ENCODE measurements at places on chromosomes 6 and 20.

GRCh38 chr6:47034421-47034820, 7.7 kb downstream of the ADGRF1 start:
- no peak for DNase-seq

DNA sequence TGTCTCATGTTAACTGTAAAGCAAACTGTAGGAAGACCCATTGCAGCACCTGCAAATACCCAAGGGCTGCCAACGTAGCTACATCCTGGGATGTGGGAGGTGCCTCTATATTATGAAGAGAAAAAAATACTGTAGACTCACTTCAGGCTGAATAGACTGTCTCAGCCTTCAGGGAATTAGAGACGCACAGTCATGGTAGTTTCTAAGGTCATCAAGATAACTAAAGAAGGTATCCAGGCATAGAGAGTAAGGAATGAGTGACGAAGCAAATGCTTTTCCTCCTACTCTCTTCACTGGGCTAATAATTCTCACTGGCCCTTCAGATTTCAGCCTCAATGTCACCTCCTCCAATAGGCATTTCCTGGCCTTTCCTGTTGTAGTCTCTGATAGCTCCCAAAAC, 121.6 kb upstream of the ECI2 start:
- no peak for DNase-seq

- DNase-seq: peak; percentile 27
These were observed 203.9 kb upstream of the PRDM1 start for GRCh38 chr6:105882121-105882803.

GRCh38 chr6:135875446-135875845, 23.9 kb downstream of the PDE7B start:
- DNase-seq: no peak

GRCh38 chr20:64025826-64026412, 10.1 kb upstream of the C20orf204 start:
- no peak for DNase-seq

DNA sequence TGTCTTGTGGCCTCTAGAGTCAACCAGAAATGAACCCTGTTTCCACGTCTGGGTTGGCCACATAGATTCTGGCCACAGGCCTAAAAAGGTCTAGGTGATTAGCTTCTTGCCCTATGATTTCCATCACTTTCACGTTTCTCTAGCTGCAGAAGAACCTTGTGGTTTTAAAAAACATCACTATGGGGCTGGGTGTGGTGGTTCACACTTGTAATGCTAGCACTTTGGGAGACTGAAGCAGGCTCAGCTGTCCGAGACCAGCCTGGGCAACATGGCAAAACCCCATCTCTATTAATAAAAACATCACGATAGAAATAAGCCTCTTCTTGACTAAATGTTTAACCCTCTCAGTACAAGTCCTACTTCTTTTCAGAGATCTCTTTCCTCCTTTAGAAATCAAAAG, 27.6 kb downstream of the POLR1C start:
- DNase-seq: no peak

DNA sequence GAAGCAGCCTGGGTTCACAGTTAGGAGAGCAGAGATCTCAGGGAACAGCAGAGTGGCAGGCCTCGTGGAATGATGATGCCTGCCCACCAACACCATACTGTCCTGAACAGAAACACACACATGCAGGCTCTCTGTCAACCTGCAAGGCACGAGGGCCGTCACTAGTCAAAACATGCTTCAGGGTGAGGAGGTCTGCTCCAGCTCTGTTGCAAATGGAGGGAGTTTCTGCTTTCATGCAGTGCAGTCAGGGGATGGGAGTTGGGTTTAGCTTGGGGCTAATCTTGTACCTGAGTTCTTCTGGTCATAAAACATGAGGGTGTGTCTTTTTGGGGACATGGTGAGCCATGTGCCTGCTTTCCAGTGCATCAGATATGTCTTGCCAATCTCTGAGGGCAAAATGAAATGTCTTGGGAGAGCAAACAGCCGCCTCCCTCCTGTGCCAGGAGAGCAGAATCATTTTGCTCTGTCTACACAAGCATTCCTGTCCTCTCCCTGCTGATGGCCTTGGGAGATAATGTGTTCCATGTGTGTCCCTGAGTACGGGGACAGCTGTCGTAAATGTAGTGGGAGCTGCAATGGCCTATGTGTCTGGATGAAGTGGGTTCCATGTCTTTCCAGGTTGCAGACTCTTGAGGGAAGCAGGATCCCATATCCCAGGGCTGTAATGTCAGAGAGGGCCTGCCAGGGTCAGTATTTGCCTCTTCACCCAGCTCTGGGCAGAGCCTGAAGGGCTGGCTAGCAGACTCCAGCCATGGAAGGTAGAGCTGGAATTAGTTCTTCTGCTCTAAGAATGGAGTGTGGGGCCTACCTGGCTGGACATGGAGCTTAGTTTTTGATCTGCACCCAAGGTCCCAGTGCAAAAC, 40.6 kb downstream of the MAFB start:
- no peak for DNase-seq

GRCh38 chr6:39876826-39877225, 57.4 kb downstream of the MOCS1 start:
- DNase-seq: no peak

- no peak for DNase-seq
These were observed 21.6 kb upstream of the TOP1 start for GRCh38 chr20:41006936-41007474.

GRCh38 chr6:157625764-157626163, 197.3 kb upstream of the SNX9 start:
- DNase-seq: no peak

DNA sequence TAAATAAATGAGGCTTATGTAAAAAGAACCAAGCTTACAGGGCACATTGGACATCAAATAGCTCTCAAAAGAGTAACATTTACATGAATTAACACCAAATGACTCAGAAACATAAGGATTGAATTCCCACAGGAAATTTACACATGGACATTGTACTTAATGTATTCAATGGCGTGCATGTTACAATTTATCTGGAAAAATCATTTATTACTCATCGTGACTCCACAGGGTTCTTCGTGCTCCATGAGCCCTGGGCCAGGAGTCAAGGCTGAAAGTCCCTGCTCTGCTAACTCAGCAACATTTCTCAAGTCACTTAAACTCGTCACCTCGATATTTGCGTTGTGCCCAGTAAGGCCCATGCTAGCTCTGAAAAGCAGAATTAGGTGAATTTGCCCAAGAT, 158.5 kb downstream of the PHACTR1 start:
- DNase-seq: no peak

DNA sequence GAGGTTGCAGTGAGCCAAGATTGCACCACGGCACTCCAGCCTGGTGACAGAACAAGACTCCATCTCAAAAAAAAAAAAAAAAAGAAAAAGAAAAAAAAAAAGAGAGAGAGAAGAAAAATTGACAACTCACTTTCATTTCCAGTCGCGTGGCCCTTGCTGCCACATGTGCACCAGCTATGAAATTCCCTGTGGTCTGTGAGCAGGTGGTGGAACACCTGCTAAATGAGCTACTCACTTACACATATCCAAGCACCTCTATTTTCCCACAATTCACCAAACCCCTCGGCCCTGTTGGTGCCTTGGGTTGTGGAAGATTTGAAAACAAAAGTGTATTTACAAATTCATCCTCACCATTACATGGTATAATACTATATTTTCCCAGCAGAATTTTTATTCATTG, 105.2 kb upstream of the ASF1A start:
- DNase-seq: no peak

GRCh38 chr6:108432792-108433191, 127.9 kb upstream of the FOXO3 start:
- no peak for DNase-seq

DNA sequence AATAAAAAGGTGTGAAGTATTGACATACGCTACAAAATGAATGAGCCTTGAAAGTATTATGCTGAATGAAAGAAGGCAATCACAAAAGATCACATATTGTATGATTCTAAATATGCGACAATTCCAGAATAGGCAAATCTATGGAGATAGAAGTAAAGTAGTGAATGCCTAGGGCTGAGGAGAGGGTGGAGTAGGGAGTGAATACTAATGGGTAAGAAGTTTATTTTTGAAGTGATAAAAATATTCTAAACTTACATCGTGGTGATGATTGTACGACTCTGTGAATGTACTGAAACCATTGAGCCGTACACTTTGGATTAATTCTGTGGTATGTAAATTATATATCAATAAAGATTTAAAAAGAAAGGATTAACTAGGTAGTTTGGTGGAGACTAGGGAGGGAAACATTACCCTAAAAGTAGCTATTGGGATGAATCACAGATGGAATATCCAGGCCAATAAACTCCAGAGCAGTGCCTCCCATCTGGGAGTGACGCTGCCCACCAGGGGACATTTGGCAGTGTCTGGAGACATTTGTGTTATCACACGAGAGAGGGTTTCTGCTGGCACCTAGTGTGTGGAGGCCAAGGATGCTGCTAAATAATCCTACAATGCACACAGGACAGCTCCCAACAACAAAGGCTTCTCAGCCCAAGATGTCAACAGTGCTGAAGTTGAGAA, 214.2 kb upstream of the PCSK2 start:
- no peak for DNase-seq

DNA sequence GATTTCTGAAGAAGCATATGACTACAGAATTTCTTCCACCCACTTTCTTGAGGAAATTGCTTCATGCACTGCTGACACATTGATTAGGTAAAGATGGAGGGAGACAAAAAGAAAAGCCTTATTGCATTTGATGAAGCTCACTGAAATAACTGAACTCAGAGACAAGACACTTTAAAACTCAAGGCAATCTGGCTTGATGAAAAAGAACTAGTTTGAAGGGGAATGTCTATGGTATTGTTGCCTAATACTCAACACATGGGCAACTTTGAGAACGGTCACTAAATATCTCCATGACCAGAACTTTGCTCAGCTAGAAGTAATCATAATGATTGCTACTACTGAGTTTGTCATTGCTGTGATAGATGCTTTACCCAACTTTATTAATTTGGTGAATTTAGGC, 38.1 kb downstream of the HTR1B start:
- DNase-seq: no peak

GRCh38 chr6:3939964-3940363, 90.8 kb downstream of the FAM50B start:
- no peak for DNase-seq

GRCh38 chr20:41175201-41175651, 37.9 kb downstream of the PLCG1 start:
- no peak for DNase-seq

DNA sequence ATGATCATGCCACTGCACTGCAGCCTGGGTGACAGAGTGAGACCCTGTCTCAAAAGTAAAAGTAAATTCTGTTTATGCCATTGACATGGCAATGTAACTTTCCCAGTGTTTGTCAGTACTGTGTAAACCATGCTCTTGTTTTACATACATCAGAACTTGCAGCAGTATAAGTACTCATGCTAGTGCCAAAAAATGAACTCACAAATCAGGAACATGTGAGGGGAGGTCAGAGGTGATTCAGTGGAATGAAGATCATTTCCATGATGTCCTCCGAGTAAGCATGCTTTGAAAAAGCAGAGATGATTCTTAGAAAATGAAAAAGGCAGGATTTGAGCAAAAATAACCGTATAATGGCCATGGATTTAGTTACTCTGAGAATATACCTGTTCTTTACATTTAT, 81.9 kb downstream of the ANKS1A start:
- DNase-seq: peak; percentile 40

DNA sequence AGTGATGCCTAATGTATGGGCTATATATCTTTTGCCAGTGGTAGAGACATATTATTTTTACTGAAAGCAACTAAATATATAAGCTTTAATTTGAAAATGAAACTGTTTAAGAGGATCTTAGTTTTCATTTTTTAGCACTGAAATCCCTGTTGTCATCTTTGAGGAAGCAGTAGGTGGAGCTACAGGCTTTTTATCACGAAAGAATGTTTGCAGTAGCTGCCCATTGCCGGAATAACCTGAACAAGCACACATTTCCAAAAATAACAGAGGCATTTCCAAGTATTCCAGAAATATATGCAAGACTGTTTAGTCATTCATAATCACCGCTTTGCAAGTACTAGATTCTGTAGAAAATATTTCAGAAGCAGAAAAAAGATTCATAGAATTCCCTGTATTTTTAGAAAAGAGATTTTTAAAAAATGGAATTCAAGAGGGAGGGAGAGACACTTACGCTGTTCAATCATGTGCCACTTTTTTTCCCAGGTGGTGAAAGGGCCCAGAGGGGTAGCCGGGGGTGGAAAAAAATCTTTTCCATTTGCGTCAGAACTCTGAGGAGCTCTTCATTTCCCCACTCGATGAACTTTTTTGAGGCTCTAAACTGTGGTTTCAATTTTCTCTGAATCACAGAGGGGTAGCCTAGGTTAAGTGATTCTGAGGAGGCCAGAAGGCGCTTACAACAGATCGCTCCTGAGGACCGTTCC, 142.5 kb upstream of the FERMT1 start:
- peak; percentile 18 for DNase-seq

DNA sequence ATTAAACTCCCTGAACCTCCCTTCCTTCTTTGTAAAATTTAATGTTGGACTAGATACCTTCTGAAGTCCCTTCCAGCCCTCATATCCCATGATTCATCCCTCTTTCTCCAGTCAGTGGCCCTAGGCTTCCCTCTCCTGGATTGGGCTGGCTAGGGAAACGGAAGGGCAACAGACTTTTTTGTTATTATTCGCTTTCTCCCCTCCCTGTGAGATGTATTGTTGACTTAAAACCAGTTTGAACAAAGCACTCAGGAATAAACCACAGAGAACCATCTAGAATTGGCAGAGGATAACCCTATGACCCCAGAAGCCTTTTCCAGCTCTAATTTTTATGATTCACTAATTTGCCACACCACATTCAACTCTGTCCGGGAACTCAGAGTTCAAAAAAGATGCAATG, 239.7 kb upstream of the SUPT3H start:
- DNase-seq: no peak

- no peak for DNase-seq
These were observed 59.8 kb upstream of the FAM83D start for GRCh38 chr20:38866265-38867061.

GRCh38 chr20:4812641-4813075, 90.9 kb downstream of the PRND start:
- no peak for DNase-seq

- DNase-seq: no peak
These were observed 79.2 kb downstream of the PREX1 start for GRCh38 chr20:48748556-48748955.

DNA sequence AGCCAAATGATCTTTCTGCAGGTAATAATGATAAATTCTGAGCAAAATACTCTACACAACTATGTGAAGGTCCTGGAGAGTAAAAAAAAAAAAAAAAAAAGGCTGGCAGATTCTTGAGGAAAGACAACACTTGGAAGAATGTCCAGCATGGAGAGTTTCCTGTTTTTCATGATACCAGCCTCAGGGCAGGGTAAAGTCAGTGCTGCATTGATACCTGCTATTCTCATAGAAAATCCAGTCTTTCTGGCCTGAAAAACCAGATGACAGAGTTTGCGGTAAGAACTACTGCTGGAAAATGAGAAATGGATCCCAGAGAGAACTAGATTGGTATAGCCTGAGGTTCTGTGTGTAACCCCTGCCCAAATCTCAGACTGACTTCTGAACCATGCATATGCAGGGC, 89.1 kb downstream of the AFG1L start:
- no peak for DNase-seq

Measured in AG09319 (cell line).